ENCODE measurements at places on chromosomes 3 and 15.

GRCh38 chr3:22245811-22246583 is 495.0 kb upstream of the ZNF385D start:
- DNase-seq: no peak

- DNase-seq: no peak
Measured at GRCh38 chr3:113212844-113213375, 1.6 kb downstream of the BOC start.

GRCh38 chr3:101513419-101513986 is 491 bp upstream of the SENP7 start:
- no peak for DNase-seq

DNA sequence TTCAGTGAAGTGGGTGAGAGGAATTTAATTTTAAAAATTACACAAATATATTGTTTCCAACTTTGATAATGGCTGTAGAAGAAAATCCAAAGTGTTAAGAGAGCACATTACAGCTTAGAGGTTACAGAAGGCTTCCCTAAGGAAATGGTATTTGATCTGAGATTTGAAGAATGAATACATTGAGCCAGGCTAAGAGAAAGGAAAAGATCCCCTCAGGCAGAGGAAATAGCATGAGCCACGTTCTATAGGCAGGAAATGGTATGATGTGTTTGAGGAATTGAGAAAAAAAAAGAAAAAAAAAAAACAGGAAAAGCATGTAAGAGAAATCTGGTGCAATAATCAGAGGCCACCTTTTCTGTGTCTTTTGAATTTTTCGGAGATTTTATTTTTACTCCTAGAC is 48.6 kb downstream of the UNC13C start:
- DNase-seq: no peak

- no peak for DNase-seq
Measured at GRCh38 chr15:81792646-81793045, 253.2 kb downstream of the MEX3B start.

GRCh38 chr3:21779909-21780308 is 28.9 kb upstream of the ZNF385D start:
- DNase-seq: no peak

DNA sequence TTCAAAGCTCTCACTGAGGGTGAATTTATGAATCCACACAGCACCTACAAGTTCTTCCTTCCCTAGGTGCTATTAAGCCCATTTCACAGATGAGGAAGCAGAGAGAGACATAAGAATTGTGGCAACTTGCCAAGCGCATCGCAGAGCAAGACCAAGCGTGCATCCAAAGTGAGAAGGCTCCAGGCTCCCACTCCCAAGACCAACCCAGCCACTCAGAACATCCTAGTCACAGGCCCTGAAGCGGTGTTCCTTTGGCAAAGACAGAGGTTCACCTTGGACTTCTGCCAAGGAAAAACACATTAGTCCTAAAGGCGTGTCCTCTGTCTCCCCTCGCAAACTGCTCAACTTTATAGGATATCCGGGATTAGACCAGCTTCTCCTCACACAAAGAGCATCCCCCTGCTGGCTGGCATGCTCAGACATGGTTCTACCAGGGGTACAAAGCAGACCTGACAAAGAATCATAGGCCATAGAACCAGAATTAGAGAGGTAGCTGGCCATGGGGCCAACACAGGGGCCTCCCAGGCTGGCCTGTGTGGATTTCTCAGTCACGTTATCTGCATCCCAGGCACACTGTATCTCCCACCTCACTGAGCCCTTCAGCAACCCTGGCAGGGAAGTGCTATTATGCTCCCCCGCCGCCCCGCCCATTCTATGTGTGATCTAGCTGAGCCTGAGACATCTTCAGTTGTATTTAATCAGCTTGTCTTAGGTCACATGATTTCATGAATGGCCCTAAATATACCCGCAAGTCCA is 160.2 kb downstream of the FOXP1 start:
- DNase-seq: no peak

GRCh38 chr3:136671921-136672320 is 80.3 kb downstream of the STAG1 start:
- no peak for DNase-seq

DNA sequence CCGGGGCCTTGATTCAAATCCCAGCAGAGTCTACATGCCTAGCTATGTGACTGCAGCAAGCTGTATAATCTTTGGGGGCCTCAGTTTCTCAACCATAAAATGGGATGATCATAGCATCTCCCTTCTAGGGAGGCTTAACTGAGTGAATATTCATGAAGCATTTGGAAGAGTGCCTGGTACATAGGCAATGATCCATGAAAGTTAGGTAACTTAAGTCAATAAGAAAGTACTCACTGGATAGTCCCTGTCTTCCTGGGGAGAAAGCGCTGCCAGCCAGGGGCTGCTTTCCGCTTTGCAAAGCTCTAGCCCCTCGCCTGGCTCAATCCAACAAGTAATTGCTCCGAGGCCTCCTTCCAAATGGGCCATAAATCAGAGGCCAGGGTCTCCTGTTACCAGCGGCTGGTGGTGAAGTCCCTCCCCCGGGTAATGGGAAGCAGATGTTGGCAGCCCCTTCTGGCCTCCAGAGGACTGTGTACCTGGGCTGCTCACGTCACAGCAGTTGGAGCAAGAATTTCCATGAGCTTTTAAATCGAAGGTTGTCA is 521.9 kb upstream of the PROK2 start:
- DNase-seq: no peak

- no peak for DNase-seq
Measured at GRCh38 chr15:62938825-62939224, 103.7 kb upstream of the TPM1 start.

GRCh38 chr15:41921167-41921566 is 27.3 kb upstream of the SPTBN5 start:
- DNase-seq: no peak

DNA sequence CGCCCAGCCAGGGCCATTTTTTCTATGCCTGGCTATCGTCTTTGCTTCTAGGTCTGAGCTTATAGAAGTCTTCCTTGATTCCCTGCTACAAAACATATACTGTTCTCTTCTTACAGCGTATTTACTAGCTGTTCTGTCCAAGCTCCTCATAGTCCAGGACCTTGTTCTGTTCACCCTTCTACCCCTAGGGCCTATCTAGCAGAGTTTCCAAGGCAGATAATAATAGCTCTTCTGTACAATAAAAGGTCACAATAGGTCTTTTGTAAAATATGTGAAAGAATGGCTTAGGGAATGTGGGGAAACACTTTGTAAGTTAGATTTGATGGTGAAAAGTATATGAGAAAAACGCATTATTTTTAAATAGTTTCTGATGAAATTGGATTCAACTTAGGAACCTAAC is 158.2 kb downstream of the P3H2 start:
- DNase-seq: no peak

GRCh38 chr3:81753416-81754027 is 7.9 kb downstream of the GBE1 start:
- DNase-seq: no peak

DNA sequence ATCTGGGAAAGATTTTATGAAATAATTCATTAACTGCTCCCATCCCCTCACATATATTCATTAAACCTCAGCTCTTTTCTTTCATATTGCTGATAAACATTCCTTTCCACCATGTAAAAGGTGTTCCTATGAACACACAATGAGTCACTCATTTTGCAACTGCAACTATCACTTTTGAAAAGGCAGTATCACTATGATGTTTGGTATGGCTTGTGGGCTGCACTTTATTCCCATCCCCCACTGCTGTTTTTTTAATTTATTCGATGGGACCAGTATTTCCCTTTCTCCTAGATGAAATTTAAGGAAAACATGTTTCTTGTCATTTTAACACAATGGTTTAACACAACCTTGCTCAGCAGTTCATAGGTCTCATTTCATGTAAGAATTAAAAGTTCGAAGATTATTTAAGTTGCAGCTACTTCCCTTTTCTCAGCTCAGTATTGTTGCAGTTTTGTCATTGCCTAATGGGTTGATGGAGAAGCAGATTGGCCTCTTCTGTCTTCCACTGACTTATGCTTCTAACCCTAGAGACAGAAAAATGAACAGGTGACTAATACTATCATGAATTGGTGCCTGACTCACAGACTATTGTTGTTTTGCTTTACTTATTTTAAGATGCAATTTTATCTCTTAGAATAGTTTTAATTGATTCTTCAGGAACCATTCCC is 280.3 kb downstream of the ZPLD1 start:
- no peak for DNase-seq

DNA sequence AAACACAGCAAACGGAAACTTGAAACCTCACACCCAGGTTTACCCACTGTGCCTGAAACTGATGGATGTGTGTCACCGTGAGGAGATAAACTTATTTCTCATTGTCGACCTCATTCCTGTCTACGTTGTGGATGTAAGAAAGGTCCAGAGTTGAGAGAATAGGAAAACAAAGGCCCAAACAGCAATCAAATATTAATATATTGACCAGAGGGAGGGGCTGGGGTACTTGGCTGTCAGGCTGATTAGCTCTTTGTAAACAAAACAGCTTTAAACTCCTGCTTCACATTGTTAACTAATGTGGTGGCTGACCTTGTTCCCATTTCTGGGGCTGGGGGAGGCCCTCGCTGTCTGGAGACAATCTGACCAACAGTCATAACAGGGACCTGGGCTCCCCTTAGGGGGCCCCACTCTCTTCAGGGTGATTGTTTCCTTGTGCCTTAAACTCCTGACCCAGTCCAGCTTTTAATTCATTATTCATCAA is 937.6 kb downstream of the MCTP2 start:
- DNase-seq: no peak

DNA sequence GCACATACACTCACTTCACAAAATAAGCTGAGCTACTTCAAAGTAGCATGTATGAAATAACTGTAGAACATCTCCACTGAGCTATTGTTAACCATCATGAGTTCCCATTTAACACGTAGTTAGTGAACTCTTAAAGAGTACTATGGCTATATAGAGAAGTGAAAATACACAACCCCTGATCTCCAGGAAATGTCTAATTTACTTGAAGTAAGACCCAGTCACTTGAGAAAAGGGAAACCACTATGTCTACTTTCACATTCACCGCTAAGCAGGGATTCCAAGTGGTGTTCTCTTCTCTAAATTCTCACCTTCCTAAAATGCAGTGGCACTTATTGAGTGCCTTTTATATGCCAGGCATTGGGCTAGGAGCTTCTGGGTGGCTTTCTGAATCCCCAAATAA is 35.0 kb upstream of the COLQ start:
- no peak for DNase-seq

DNA sequence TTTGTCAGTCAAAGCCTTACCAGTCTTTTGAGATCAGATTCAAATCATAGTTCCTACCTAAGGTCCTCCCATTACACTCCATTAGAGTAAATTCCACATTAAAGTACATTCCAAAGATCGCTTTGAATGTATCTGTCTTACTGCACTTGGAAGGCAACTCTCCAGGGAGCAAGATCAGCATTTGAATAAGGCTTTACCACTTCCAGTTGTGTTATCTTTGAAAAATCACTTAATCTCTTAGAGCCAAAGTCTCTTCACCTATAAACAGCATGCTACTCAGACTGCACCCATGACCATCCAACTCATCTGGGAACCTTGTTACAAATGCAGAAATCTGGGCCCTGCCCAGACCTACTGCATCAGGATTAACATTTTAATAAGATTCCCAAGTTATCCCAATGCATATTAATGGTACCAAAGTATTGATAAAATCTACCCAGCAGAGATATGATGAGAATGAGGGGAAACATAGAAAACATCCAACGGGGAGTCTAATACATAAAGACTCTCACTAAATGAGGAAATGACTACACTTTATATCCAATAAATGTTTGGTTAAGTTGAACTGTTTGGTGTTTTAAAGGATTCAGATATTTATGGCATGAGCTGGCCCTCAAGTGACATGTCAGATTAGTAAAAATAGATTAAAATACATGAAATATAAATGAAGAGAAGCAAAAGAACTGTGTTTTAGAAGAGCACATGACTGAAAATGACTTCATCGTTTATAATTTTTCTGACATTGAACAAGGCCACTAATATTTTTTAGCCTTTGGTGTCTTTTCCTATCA is 75.9 kb downstream of the TNIK start:
- DNase-seq: no peak

GRCh38 chr3:170953229-170953628 is 44.8 kb upstream of the EIF5A2 start:
- no peak for DNase-seq

GRCh38 chr3:9754678-9755077 is 4.9 kb downstream of the OGG1 start:
- no peak for DNase-seq

DNA sequence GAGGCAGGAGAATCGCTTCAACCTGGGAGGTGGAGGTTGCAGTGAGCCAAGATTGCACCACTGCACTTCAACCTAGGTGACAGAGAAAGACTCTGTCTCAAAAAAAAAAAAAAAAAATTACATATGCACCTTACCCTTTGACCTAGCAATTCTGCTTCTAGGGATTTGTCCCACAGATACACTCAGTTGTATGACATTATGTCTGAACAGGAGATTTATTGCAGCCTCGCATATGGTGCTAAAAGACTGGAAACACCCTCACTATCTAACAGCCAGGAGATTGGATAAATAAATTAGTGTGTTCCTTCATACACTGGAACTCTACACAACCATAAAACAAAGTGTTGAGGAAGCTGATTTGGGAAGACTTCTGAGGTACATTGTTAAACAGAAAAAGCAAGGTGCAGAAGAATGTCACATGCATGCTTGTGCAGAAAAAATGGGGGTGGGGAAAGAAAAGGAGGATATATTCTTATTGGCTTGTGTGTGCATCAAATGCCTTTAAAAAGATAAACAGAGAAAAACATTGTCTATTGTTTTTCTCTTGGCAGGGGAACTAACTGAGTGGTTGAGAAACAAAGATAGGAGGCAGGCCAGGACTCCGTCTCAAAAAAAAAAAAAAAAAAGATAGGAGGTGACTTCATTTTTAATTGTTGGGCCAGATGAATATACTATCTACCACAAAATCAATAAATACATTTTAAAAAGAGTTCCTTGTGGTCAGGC is 30.9 kb downstream of the PPCDC start:
- DNase-seq: no peak

DNA sequence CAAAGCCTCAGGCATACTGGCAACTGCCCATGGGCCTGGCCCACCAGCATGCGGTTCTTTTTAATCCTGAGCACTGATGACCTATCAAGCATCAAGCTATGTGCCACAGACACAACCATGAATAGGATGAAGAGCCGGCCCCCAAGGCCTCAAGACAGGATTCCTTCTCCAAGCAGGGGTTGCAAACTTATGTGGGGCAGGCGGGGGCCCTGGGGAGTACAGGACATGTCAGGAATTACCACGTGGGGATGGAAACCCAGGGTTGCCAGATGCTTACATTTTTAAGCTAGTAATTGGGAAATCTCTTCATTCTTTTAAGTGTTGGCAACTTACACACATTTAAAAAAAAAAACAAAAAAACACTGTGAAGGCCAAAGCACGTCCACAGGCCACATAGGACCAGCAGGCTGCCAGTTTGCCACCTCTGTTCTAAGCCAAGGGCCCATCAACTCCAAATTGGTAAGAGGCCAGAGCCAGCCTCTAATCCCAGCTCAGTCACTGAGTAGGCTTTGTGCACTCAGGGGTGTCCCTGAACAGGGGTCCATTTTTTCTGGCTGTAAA is 32.8 kb downstream of the BDH1 start:
- no peak for DNase-seq

DNA sequence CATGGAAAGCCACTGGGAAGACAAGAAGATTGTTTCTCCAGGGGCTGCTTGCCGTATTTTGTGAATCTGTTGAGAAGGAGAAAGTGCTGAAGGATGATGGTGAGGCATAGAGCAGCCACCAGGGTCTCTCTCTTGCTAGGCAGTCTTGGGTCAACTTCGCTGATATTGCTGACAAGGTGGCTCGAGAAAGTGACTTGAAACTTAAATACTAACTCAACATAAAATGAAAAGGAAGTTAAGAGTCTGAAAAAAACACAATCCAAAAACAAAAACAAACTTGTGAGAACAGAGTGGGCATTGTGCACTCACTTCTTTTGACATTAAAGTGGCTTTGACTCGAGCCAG is 90.1 kb downstream of the CHST2 start:
- no peak for DNase-seq

- DNase-seq: no peak
Measured at GRCh38 chr3:171446301-171446700, 13.9 kb downstream of the TNIK start.
